Natural killer cell treated with Interleukin-12 subunit alpha and Interleukin-12 subunit beta and Interleukin-15 and Interleukin-18, amount 100 ng/mL, for 72 hours (primary cell): ENCODE measurements at places on chromosomes 5 and 9. TPM values are rescaled to one million over a fixed set of nuclear protein-coding genes. Genes with fewer than 3 reads are reported as not detected.

OLFML2A gene
- total RNA-seq, result not detected

DNA sequence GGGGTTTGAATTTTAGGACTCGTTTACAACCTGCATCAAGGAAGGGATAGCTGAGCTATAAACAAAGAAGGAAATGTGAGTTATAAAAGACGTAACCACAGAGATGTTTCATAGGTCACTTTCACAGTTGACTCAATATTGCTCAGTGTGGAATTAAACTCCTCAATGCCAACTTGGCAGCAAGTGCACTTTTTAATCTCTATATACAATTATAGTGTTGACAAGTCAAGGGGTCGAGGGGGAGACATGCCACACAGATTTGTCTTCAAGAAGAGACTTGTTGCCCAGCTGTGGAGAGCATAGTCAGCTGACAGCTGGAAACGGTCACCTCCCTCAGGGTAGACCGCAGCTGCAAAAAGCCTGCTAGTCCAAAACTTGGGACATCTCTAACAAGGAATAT, 163.4 kb upstream of the DMAC1 start:
- H3K27me3 ChIP-seq, result peaks cover 24% of the 10 kb centered on the region
- no peak overlapping the region for H3K4me3 ChIP-seq
- no peak for DNase-seq
- H3K36me3 ChIP-seq, result no peaks in the 10 kb centered on the region
- no peak overlapping the region for H3K27ac ChIP-seq

LRRTM2 gene
- total RNA-seq, result 0.73 TPM

GRCh38 chr5:107100121-107100520, 570.6 kb downstream of the EFNA5 start:
- H3K4me1 ChIP-seq, result no peaks in the 10 kb centered on the region
- no peak overlapping the region for H3K27ac ChIP-seq
- H3K27me3 ChIP-seq, result peaks cover 12% of the 10 kb centered on the region
- H3K4me3 ChIP-seq, result no peak overlapping the region

- H3K4me1 ChIP-seq, result peaks cover 12% of the 10 kb centered on the region
- H3K27ac ChIP-seq, result no peak overlapping the region
- no peak overlapping the region for H3K4me3 ChIP-seq
- DNase-seq, result no peak
Measured at GRCh38 chr5:14859980-14860379, 11.6 kb downstream of the ANKH start.

DNA sequence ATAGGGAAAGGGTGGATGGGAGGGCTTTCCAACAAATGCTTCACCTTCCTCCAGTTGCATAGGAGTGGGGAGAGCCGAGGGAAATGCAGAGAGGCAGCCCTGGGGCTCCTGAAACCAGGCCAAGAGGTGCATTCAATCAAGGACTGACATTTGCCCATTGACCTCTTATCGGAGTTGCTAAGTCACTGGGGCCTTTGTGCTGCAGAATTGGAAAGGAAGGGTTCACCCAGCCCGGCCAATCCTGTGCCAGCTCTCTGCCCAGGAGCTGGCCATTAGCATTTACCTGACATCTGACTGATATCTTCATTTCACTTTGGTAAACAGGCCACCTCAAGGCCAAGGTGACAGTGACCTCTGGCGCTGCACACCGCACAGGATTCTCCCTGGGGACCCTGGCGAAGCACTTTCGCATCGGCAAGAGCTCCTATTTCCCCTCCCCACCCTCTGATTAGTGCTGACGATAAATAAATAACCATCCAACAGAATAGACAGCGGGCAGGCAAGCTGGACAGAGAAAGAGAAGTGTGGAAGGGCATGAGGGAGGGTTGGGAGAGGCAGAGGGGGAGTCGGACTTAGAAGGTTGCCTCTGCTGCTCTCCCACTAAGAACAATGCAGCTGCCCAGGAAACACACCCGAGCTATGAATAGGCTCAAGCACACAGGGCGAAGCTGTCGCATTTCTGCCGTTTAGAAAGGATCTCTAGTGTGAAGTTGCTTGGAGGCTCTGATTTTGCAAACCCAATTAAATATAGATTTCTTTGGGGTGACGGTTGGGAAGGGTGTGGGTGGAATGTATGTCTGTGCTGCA, 57.0 kb upstream of the BOD1 start:
- peaks cover 18% of the 10 kb centered on the region for H3K27me3 ChIP-seq
- H3K27ac ChIP-seq, result no peak overlapping the region
- no peaks in the 10 kb centered on the region for H3K36me3 ChIP-seq
- no peak overlapping the region for H3K4me3 ChIP-seq
- DNase-seq, result no peak

- H3K4me1 ChIP-seq, result peaks cover 20% of the 10 kb centered on the region
- H3K36me3 ChIP-seq, result peaks cover 5% of the 10 kb centered on the region
- H3K27me3 ChIP-seq, result peaks cover 36% of the 10 kb centered on the region
- no peak for DNase-seq
- peak overlapping the region; percentile 35 for H3K27ac ChIP-seq
Measured at GRCh38 chr5:119439140-119439631, 13.1 kb upstream of the HSD17B4 start.

DNA sequence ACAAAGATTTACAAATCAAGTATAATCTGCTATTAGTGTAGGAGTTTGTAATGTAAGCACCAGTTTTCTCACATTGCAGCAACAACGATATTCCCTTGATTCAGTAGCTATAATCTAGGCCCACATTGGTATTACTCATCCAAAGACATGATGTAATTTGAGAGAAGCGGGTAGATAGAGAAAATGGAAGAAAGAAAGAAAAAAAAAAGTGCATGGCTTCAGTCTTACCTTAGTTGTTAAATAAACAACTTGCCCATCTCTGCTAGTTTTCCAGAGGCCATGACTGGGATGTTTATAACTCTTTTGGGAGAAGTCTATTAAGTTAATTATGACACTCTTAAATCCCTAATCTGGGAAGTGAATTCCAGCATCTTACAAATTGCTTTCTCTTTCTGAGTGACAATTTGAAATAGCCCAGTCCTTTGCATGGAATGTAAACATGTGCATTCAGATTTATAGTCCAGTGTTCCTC, 2.8 kb downstream of the MELK start:
- peaks cover 17% of the 10 kb centered on the region for H3K4me1 ChIP-seq
- H3K4me3 ChIP-seq, result peak overlapping the region; percentile 83
- H3K36me3 ChIP-seq, result peaks cover 6% of the 10 kb centered on the region
- no peak for DNase-seq
- no peaks in the 10 kb centered on the region for H3K27me3 ChIP-seq
- H3K27ac ChIP-seq, result peak overlapping the region; percentile 53

FCN2 gene
- not detected for total RNA-seq

DNA sequence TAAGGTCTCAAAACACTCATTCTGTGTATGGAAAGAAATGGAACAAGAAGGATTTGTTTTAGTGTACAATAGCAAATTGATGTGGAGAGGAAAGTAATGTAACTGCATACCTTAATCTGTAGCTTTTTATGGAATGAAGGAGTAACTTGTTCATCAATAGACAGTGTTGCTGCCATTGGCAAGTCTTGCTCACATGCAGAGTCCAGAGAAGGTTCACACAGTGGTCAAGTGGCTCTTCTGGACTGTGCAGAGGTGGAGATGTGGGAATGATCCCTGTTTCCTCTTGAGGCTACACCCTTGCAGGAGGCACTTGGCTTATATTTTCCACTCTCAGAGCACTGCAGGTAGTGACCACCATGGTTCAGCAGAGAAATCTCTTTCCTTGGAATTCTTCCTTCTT, 132.9 kb upstream of the ANKH start:
- H3K27ac ChIP-seq, result no peak overlapping the region
- no peak overlapping the region for H3K4me3 ChIP-seq
- no peaks in the 10 kb centered on the region for H3K4me1 ChIP-seq
- H3K36me3 ChIP-seq, result no peaks in the 10 kb centered on the region
- peaks cover 53% of the 10 kb centered on the region for H3K27me3 ChIP-seq

RXFP3 gene
- total RNA-seq, result not detected

DNA sequence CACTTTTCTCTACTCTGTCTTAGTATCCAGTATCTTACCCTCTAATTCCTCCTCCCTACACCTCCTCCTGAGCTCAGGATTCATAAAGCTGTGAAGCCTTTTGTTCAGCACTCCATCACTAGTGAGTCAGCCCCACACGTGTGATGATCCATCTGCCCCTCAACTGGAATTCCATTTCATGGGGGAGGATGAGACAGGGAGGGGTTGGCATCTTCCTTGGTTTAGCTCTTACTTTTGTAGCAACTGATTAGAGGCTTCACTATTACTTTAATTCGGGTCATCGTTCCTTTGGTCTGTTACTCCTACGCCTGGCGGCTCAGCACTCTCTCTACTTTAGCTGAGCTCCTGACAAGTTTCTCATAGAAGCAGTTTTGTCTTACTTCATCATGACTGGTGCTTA, 11.8 kb downstream of the BTNL8 start:
- DNase-seq, result no peak
- no peaks in the 10 kb centered on the region for H3K36me3 ChIP-seq
- H3K27me3 ChIP-seq, result peaks cover 26% of the 10 kb centered on the region
- no peaks in the 10 kb centered on the region for H3K4me1 ChIP-seq
- H3K27ac ChIP-seq, result no peak overlapping the region
- no peak overlapping the region for H3K4me3 ChIP-seq

DNA sequence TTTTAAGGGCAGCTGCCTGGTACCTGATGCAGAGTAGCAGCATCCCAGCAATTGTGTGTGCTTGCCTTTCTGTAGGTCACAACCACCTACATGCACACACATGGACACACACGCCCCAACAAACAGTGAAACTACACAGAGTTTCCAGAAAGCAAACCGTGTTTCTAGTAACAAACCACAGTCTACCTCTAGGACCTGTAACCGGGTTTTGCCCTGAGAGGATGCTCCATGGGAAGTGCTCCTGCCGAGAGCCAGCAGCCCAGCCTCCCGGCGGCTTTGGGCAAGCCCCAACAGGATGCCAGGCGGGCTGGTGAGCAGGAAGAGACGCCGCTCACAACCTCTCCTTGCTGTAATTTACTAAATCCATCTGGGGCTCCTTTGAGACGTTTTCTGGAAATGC, 4.1 kb upstream of the TCF7 start:
- H3K27ac ChIP-seq, result no peak overlapping the region
- no peaks in the 10 kb centered on the region for H3K27me3 ChIP-seq
- H3K36me3 ChIP-seq, result no peaks in the 10 kb centered on the region

- peaks cover 41% of the 10 kb centered on the region for H3K4me1 ChIP-seq
- no peak for DNase-seq
- H3K27me3 ChIP-seq, result no peaks in the 10 kb centered on the region
- peak overlapping the region; percentile 85 for H3K4me3 ChIP-seq
Measured at GRCh38 chr5:131514316-131515283, 120.4 kb downstream of the RAPGEF6 start.

HTR1A gene
- total RNA-seq, result not detected

PHYHD1 gene
- total RNA-seq, result 0.24 TPM

GRCh38 chr9:37550781-37551180, 25.4 kb downstream of the FBXO10 start:
- no peak for DNase-seq
- H3K36me3 ChIP-seq, result no peaks in the 10 kb centered on the region
- H3K4me3 ChIP-seq, result no peak overlapping the region
- no peak overlapping the region for H3K27ac ChIP-seq
- no peaks in the 10 kb centered on the region for H3K4me1 ChIP-seq

- no peak overlapping the region for H3K27ac ChIP-seq
- DNase-seq, result no peak
- H3K36me3 ChIP-seq, result peaks cover 13% of the 10 kb centered on the region
- no peaks in the 10 kb centered on the region for H3K27me3 ChIP-seq
- no peak overlapping the region for H3K4me3 ChIP-seq
Measured at GRCh38 chr9:227860-228259, 13.2 kb downstream of the DOCK8 start.

- H3K4me1 ChIP-seq, result peaks cover 83% of the 10 kb centered on the region
- no peak overlapping the region for H3K27ac ChIP-seq
- no peaks in the 10 kb centered on the region for H3K36me3 ChIP-seq
Measured at GRCh38 chr5:6719417-6719816, 6.2 kb downstream of the TENT4A start.

DNLZ gene
- total RNA-seq, result 30.0 TPM

GRCh38 chr5:135632798-135633197, 54.0 kb upstream of the CXCL14 start:
- DNase-seq, result no peak
- H3K4me1 ChIP-seq, result no peaks in the 10 kb centered on the region
- no peak overlapping the region for H3K4me3 ChIP-seq
- no peak overlapping the region for H3K27ac ChIP-seq
- H3K36me3 ChIP-seq, result no peaks in the 10 kb centered on the region

- no peaks in the 10 kb centered on the region for H3K27me3 ChIP-seq
- H3K27ac ChIP-seq, result no peak overlapping the region
- H3K4me3 ChIP-seq, result no peak overlapping the region
- DNase-seq, result no peak
Measured at GRCh38 chr5:172207511-172207910, 13.5 kb downstream of the EFCAB9 start.
